ENCODE measurements at places on chromosomes 16 and 17. TPM values are rescaled to one million over a fixed set of nuclear protein-coding genes. Genes with fewer than 3 reads are reported as not detected.

DNA sequence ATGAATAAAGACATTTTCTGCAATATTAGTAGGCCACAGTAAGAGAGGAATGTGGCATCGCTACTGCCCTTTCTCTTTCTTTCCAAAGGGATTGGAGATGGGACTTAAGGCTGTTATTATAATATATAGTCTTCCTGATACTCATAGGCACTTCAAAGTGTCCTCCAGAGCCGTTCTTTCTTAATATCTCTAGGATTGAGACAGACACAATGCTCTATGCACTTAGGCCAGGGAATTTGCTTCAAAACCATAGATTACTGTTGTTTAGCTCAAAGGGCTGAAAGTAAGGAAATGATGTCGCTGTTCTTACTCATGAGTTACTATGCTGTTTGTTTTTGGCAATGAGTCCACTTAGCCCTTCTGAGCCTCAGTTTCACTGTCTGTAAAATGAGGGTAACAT, 590.5 kb downstream of the CDH11 start:
- no peak for DNase-seq
- H3K36me3 ChIP-seq: no peaks in the 10 kb centered on the region
- no peaks in the 10 kb centered on the region for H3K27me3 ChIP-seq
- no peak overlapping the region for H3K4me3 ChIP-seq
- no peaks in the 10 kb centered on the region for H3K4me1 ChIP-seq

GRCh38 chr16:66717776-66718175, 21.2 kb upstream of the CMTM4 start:
- peaks cover 8% of the 10 kb centered on the region for H3K36me3 ChIP-seq
- H3K27ac ChIP-seq: no peak overlapping the region
- no peak overlapping the region for H3K4me3 ChIP-seq
- H3K27me3 ChIP-seq: no peaks in the 10 kb centered on the region
- no peak for DNase-seq

DNA sequence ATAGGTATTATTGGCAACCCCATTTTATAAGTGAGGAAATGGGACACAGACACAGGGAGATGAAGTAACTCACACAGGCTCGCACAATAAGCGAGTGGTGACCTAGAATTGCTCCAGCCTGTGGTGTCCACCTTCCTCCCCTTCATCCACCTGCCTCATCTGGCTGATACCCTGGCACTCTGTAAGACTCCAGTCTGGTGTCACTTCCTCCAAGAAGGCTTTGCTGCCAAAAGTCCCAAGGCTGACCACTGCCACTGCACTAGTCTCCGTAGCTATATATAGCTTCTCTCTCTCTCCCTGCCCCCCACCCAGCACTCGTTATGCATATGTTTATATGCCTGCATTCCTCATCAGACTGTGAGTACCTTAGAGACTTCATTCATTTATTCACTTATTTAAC, 66.1 kb upstream of the SREBF1 start:
- H3K4me1 ChIP-seq: no peaks in the 10 kb centered on the region
- DNase-seq: no peak
- H3K36me3 ChIP-seq: peaks cover 11% of the 10 kb centered on the region
- peaks cover 2% of the 10 kb centered on the region for H3K27me3 ChIP-seq

GRCh38 chr16:69720822-69721430, 5.4 kb downstream of the NQO1 start:
- H3K27ac ChIP-seq: no peak overlapping the region
- peaks cover 16% of the 10 kb centered on the region for H3K36me3 ChIP-seq
- no peak overlapping the region for H3K4me3 ChIP-seq
- no peaks in the 10 kb centered on the region for H3K27me3 ChIP-seq
- peaks cover 20% of the 10 kb centered on the region for H3K4me1 ChIP-seq
- no peak for DNase-seq

DNA sequence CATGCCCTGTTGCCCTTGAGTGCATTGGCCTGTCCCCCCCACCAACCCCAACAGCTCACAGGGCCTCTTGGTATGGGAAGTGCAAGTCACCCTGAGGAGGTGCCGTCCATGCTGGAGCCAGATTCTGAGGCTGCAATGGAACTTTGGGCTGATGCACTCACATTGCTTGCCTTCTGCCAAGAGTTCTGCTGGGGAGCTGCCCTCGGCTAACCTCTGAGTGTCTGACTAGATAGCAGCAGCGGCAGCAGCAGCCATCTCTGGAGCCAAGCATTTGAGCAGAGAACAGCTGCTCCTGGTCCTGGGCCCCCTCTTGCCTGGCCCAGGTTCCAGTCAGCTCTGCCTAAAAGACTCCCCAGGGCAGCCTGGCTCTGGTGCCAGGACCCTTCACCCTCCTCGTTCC, 61.5 kb downstream of the GNAO1 start:
- H3K27ac ChIP-seq: no peak overlapping the region
- no peaks in the 10 kb centered on the region for H3K36me3 ChIP-seq
- no peak for DNase-seq

DNA sequence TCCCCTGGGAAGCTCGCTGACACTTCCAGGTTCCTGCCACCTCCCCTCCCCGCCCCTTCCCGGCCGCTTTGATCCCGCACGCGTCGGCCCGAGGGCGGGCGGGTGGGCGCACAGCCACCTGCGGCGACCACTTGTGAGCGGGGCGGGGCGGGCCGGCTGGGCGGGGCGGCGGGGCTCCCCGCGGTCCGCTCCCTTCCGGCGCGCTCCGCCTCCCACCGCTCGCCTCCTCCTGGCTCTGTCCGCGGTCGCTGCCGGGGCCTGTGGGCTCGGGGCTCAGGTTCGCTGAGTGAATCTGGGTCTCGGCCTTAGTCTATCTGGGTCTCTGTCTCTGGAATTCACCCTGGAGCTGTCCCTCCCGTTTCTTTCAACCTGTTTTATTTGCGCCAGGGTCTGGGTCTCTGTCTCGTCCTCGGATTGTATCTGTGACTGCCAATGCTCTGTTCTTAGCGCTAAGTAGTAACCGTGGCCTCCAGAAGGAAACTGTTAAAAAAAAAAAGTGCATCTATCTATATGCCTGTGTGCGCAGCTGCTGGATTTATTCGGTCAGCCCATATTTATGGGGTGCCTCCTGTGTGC, 2.7 kb upstream of the HES7 start:
- peaks cover 51% of the 10 kb centered on the region for H3K27me3 ChIP-seq
- peaks cover 5% of the 10 kb centered on the region for H3K36me3 ChIP-seq
- H3K4me3 ChIP-seq: peak overlapping the region; percentile 91
- H3K4me1 ChIP-seq: peaks cover 40% of the 10 kb centered on the region
- peak; percentile 47 for DNase-seq

- H3K27ac ChIP-seq: no peak overlapping the region
- peaks cover 3% of the 10 kb centered on the region for H3K36me3 ChIP-seq
- DNase-seq: no peak
- no peak overlapping the region for H3K4me3 ChIP-seq
- H3K27me3 ChIP-seq: peaks cover 60% of the 10 kb centered on the region
These were observed 2.0 kb upstream of the CAVIN1 start for GRCh38 chr17:42424991-42425610.

- H3K4me1 ChIP-seq: no peaks in the 10 kb centered on the region
- H3K4me3 ChIP-seq: no peak overlapping the region
- no peak overlapping the region for H3K27ac ChIP-seq
- no peaks in the 10 kb centered on the region for H3K27me3 ChIP-seq
- DNase-seq: peak; percentile 4
- H3K36me3 ChIP-seq: peaks cover 55% of the 10 kb centered on the region
These were observed 781 bp downstream of the RSKR start for GRCh38 chr17:28612936-28613872.

- H3K4me1 ChIP-seq: peaks cover 5% of the 10 kb centered on the region
- no peak overlapping the region for H3K27ac ChIP-seq
- H3K27me3 ChIP-seq: peaks cover 39% of the 10 kb centered on the region
- no peak for DNase-seq
These were observed 229.6 kb upstream of the TNRC6C start for GRCh38 chr17:77728871-77729270.

DNA sequence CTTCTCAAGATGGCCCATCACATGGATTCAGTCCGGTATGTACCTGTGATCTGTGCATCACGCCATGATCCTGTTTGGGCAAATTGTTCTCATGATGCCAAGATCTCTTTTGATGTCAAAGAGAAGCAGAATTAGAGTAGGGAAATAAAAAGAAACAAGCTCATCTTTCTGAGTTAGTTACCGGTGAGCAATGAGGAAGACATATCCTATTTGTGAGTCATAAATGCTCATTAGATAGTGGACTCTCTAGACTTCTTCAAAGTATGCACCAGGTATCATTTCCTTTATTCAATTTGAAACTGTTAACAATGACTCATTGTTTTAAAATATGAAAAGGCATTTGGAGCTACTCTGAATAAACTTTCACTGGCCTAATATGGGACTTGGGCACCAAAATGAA, 8.0 kb upstream of the KRTAP4-12 start:
- no peak overlapping the region for H3K4me3 ChIP-seq
- H3K27ac ChIP-seq: no peak overlapping the region
- H3K4me1 ChIP-seq: no peaks in the 10 kb centered on the region
- no peaks in the 10 kb centered on the region for H3K36me3 ChIP-seq
- no peaks in the 10 kb centered on the region for H3K27me3 ChIP-seq
- DNase-seq: no peak

DNA sequence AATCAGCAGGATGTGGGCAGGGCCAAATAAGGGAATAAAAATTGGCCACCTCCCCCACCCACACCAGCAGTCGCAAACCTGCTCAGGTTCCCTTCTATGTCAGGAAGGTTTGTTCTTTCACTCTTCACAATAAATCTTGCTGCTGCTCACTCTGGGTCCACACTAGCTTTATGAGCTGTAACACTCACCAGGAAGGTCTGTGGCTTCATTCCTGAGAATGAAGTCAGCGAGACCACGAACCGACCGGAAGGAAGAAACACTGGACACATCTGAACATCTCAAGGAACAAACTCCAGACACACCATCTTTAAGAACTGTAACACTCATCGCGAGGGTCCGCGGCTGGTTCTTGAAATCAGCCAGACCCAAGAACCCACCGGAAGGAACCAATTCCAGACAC, 115.5 kb upstream of the TBX2 start:
- H3K27me3 ChIP-seq: no peaks in the 10 kb centered on the region
- H3K27ac ChIP-seq: no peak overlapping the region
- peaks cover 47% of the 10 kb centered on the region for H3K4me1 ChIP-seq
- H3K36me3 ChIP-seq: peaks cover 2% of the 10 kb centered on the region
- no peak overlapping the region for H3K4me3 ChIP-seq

DNA sequence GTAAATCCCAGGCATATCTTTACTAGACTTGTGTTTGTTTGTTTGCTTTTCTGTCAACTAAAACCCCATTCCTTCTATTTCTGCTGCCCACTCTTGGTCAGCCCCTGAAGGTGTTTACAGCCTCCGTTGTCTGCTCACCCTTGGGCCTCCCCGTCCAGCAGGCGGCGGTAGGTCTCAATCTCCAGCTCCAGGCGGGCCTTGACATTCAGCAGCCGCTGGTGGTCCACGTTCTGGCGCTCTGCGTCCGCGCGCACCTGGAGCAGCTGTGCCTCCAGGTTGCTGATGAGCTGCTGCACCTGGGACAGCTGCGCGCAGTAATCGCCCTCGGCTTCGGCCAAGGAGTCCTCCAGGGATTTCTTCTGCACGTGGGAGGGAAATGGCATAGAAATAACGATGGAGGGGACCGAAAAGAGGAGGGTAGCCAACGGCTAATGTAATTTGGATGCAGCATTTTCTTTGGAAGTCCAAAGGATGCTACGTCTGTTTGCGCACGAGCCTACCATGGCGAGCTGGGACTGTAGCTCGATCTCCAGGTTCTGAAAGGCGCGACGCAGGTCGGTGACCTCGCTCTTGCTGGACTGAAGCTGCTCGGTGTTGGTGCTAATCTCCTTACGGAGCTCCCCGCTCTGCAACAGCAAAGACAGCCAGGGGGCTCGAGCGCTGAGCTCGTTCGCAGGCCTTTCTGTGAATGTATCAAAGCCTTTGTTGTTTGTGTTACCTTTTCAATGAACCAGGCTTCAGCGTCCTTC, 3.9 kb downstream of the KRT12 start:
- no peaks in the 10 kb centered on the region for H3K36me3 ChIP-seq
- DNase-seq: no peak
- H3K4me1 ChIP-seq: no peaks in the 10 kb centered on the region
- peaks cover 18% of the 10 kb centered on the region for H3K27me3 ChIP-seq
- H3K27ac ChIP-seq: no peak overlapping the region
- H3K4me3 ChIP-seq: no peak overlapping the region

DNA sequence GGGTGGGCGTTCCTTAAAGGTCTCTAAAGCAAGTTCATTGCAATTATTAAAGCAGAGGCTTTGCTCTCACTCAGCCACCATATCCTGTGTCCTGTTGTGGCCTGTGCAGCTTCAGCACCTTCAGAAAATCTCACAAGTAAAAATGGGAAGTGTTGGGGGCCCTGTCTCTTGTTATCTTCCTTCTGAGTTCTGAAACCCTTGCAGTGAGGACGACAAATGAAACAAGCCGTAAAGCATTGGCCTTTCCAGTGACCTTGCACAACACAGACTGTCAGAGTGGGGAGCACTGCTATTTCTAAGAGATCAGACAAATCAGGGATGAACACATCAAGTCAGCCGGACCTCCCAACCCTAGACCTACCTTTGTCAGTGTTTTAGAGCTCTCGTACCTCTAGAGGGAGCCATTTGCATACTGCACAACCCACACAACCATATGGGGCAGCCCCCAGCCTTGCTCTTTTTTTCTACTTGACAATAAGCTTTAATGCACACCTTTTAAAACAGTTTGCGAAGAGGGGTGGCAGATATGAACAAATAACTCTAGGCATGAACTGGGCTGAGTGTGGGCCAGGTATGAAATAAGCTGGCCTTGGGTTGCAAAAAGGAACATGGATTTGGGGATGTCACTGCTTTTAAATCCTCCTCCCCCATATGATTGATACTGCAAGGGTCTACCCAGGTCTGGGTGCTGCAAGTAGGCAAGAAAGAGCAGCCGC, 89.8 kb downstream of the KATNIP start:
- H3K4me1 ChIP-seq: no peaks in the 10 kb centered on the region
- DNase-seq: no peak
- H3K27me3 ChIP-seq: peaks cover 2% of the 10 kb centered on the region

GRCh38 chr16:52320930-52321439, 226.0 kb downstream of the TOX3 start:
- no peak for DNase-seq
- no peak overlapping the region for H3K27ac ChIP-seq
- H3K4me3 ChIP-seq: no peak overlapping the region
- H3K27me3 ChIP-seq: no peaks in the 10 kb centered on the region
- no peaks in the 10 kb centered on the region for H3K4me1 ChIP-seq

DNA sequence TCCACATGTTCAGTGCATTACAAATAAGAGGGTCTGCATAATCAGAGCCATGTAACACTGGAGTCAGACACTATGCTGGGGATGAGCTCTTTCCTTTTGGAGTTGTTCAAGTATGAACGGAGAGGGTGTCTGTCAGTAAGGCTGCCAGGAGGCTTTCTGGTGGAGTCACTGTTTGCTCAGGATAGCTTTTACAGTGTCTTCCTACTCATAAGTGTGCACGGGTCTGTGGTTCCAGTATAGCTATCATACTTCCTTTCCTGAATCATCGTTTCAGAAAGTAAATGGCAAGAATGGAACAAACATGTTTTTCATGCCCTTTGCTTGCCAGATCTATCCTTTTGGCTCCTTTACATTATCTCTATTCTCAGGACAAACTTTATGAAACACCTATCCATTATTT, 152.7 kb upstream of the CDH11 start:
- H3K4me3 ChIP-seq: no peak overlapping the region
- no peaks in the 10 kb centered on the region for H3K36me3 ChIP-seq
- no peak overlapping the region for H3K27ac ChIP-seq
- no peaks in the 10 kb centered on the region for H3K27me3 ChIP-seq
- H3K4me1 ChIP-seq: no peaks in the 10 kb centered on the region

The OR1F1 gene
- total RNA-seq: not detected

The PRSS8 gene
- total RNA-seq: not detected

The ITGAL gene
- total RNA-seq: 287 TPM

The CA7 gene
- total RNA-seq: 0.39 TPM

The HSD3B7 gene
- total RNA-seq: 3.3 TPM

The C16orf92 gene
- total RNA-seq: not detected

The GALR2 gene
- total RNA-seq: 3.7 TPM

The GCGR gene
- total RNA-seq: not detected

All from activated T-helper 1 cell treated with anti-CD3 and anti-CD28 coated beads, Interleukin-12 subunit alpha, Interleukin-12 subunit beta, Interleukin-2, Interleukin-4 antibody, amounts not matched to agents 30 ng/mL and 10 ng/mL and 1 ng/mL, durations not matched to agents 14 hours and 24 hours and 36 hours (primary cell).